ENCODE measurements at places on chromosomes 7 and 10.

- DNase-seq, result no peak
Measured at GRCh38 chr10:104340641-104341040, 2.4 kb upstream of the ITPRIP start.

DNA sequence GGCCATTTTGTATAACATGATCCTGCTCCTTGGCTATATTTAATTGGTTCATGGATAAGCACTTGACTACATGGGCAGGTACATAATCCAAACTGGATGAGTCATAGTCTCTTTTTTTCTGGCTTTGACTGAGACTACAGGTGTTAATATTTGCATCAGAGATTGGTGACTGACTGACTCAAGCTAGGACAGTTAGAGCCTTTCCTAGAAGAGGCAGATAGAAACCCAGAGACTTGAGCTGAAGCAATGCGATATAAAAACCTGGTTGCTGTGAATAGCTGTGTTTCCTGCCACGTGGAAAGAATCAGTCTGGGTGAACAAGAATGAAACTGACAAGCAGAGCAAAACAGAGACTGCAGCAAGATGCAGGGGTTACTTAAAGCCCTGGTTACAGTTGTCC is 81.0 kb downstream of the SAMD9 start:
- DNase-seq, result no peak

GRCh38 chr7:28155019-28155660 is 25.5 kb downstream of the JAZF1 start:
- DNase-seq, result no peak

GRCh38 chr7:39942883-39943282 is 7.2 kb upstream of the CDK13 start:
- no peak for DNase-seq

DNA sequence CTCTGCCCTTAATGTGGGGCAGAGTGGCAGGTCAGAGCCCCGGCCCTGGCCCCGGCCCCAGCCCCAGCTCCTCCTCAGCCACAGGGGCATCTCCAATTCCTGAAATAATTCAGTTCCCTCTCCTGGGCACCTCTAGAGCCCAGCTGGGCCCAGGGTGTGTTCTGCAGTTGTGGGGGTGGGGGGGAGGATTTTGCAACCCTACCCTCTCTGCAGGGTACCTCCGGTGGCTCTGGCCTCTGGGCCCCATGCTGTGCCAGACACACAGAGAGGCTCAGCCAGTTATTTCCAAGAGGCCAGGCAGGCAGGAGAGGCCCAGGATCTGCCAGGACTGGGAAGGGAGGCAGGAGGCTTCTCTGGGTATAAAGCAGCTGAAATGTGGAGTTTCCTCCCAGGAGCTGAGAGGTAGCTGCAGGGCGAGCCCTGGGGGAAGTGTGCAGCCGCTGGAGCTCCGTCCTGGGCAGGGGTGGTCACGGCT is 47.9 kb downstream of the PWWP2B start:
- no peak for DNase-seq

DNA sequence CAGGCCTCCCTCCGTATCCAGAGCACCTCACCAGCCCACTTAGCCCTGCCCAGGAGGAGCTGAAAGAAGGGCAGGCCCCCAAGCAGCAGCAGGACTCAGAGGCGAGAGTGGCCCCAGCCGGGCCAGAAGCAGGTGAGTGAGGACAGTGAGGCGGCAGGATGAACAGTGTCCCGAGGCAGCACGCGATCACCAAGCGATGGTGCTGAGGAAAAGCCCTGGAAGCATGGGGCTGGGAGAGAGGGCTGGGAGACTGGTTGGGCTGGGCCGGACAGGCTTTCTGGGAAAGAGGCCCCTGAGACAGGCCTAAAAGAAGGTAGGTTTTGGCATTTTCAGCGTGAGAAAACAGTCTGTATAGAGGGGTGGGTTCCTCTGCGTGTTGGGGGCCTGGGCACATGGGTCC is 16.4 kb downstream of the ZNF783 start:
- DNase-seq, result no peak

DNA sequence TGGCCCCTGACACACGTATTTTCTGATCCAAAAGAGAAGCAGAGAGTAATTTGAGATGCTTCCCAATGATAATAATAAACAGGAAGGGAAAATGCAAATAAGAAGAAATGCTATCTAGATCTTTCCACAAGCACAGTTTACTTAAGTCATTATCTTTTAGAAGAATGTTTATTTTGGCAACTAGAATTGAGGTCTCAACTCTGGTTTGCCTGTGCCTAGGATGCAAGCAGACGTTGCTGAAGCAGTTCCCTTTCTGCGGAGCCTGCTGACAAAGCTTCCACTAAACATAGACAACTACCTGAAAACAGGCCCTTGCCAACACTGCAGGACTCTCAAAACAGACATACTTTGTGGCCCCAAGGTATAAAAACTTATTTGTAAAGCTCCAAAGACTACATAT is 315.8 kb upstream of the POM121L12 start:
- DNase-seq, result no peak

DNA sequence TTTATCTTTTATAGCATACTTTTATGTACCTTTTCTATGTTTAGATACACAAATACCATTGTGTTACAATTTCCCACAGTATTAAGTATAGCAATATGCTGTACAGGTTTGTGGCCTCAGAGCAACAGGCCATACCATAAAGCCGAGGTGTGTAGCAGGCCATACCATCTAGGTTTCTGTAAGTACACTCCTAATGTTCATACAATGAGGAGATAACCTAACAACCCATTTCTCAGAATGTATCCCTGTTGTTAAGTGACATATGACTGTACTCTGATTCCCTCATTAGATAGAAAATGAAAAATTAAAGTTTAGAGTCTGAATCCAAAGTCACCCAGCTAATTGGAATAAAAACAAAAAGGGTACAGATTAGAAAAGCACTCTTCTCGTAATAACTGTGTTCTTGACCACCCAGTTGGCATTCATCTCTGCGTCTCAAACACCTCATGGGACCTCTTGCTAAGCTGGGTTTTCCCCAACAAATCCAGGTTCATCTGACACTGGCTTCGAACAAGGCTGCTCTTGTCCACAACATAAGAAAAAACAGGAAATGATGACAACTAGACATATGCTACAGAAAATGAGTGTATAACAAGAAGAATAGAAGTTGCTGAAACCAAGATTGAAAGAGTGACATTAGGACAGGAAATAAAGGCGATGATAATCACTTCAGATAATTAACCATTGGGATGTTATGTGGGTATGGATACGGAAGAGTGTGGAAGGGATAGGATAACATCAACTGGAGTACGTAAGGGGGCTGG is 1.4 kb downstream of the NDUFB8 start:
- DNase-seq, result no peak

GRCh38 chr10:131899116-131899690 is 1.6 kb upstream of the PPP2R2D start:
- DNase-seq, result no peak
